AML-193 (cell line): ENCODE measurements at places on chromosomes 3 and 15.

DNA sequence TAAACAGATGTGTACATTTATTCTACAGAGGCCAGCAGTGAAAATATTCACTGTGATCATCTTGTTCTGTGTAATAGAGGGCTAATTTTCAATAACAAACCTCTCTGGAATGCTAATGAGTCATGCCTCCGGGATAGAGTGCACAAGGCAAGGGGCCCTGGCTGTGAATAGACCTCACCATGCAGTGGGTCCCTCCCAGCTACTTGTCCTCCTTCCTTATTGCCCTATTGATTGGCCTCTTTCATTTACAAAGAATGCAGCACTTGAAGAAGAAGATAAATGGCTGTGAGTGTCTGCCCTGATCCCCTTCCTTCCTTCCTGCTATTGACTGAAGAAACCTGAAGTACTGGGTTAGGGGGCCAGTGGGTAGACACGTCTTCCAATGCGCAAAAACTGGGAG is 436.3 kb downstream of the WDR72 start:
- DNase-seq = no peak

- DNase-seq = no peak
Observed at GRCh38 chr15:88303395-88303794, 46.9 kb upstream of the NTRK3 start.

- DNase-seq = no peak
Observed at GRCh38 chr3:105842943-105843342, 25.9 kb downstream of the CBLB start.

DNA sequence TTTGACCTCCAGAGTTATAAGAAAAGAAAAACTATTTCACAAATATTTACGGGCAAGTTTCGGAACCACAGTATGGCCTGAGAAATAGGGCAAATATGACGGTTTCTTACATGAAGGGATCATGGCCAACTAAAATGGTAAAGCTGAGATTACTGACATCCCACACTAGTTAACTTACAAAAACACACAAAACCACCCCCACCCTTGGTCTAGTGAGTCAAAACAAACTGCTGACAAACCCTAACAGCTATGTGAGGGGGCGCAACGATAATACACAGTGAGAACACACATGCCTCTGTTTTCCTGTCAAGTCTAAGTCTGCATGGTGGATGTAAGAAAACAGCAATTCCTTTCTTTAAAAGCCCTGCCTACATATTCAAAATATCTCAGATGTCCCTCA is 32.3 kb downstream of the CBLB start:
- DNase-seq = no peak

- DNase-seq = no peak
Observed at GRCh38 chr3:52132041-52132440, 22.2 kb downstream of the POC1A start.

- no peak for DNase-seq
Observed at GRCh38 chr3:127786353-127787070, 35.8 kb downstream of the MGLL start.

DNA sequence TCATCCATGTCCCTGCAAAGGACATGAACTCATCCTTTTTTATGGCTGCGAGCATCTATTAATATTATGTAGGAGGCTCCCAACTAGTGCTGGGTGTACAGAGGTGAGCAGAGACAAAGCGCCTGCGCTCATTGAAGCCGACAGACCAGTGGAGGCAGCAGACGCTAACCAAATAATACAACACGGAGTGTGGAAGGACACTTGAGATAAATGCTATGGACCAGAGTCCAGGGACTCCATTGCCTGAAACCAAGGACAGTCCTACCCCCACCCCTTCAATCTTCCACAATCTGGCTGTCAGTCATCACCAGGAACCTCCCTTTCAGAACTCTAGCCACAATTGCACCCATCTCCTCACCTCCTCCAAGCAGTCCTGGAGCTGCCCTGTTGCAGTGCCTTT is 41.5 kb downstream of the KLHL6 start:
- no peak for DNase-seq

GRCh38 chr15:37794947-37795346 is 139.5 kb upstream of the TMCO5A start:
- DNase-seq = no peak

- no peak for DNase-seq
Observed at GRCh38 chr15:66876421-66876730, 174.3 kb downstream of the SMAD6 start.

- DNase-seq = peak; percentile 60
Observed at GRCh38 chr3:51621091-51621892, 49.8 kb upstream of the TEX264 start.

- no peak for DNase-seq
Observed at GRCh38 chr15:40161693-40162391, 973 bp downstream of the BUB1B start.

GRCh38 chr15:69624155-69624520 is 171.5 kb downstream of the RPLP1 start:
- DNase-seq = no peak

- DNase-seq = peak; percentile 53
Observed at GRCh38 chr15:62068071-62068809, 1.5 kb downstream of the C2CD4A start.

DNA sequence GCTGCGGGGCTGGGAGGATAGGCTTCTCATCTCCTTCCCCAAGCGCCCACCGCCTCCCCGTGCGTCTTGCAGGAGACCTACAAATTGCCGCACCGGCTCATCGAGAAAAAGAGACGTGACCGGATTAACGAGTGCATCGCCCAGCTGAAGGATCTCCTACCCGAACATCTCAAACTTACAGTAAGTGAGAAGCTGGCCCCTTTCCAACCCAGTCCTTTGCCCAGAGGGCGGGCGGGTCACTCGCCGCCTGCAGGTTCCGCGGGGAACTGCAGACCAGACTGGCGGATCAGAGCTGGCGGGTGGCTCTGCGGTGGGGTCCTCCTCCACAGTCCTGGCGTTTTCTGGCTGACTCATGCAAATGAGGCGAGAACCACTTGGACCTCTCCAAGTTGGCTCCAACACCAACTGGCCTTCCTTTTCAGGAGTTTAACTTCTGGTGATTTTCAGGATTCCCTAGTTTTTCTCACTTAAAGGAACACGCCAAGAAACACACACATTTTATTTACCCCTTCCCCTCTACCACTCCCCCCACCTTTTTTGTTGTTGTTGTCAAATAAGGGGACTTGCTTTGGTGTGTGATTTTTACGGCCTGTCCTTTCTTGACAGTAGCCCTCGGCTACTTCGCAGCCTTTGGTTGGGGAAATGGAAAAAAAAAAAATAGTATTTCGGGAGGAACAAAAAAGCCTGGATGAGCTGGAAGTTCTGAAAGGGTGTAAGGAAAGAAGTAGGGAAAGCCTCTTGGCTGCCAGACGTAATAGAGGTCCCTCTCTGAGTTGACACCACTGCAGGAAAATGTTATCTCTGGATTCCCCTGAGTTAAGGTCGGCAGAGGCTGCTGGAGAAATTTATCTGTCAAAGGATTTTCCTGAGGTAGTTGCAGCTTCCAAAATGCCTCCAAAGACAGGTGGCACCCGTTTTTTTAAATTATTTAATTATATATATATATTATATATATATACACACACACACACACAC is 1.3 kb downstream of the BHLHE40 start:
- peak; percentile 96 for DNase-seq

DNA sequence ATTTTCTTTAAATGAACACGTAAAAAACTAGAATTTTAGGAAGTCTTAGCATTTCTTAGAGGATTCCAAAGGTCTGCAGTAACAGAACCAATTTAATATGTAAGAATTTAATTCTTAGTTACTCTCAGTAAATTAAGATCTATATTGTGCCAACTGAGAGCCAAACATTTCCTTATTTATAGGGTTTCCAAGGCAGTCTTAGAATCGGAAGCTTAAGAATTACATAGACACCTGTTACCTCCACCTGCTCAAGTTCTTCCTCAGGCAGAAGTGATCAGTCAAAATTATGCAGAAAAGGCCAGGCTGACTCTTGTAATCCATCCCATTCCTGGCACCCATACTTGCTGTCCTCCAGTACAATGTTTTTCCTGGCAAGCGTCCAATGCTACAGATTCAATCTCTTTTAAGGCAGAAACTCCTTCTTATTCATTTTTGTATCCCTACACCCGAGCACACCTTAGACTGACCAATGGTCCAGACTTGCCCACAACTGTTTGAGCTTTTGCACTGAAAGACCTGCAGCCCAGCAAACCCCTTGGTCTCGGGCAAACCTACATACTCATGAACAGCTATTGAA is 64.3 kb downstream of the NCEH1 start:
- DNase-seq = no peak

- DNase-seq = no peak
Observed at GRCh38 chr3:11929531-11929930, 74.7 kb upstream of the SYN2 start.

GRCh38 chr3:117146571-117146970 is 437.0 kb downstream of the TUSC7 start:
- DNase-seq = no peak

GRCh38 chr3:123602325-123602724 is 17.5 kb upstream of the HACD2 start:
- no peak for DNase-seq

- DNase-seq = no peak
Observed at GRCh38 chr3:144287001-144287400, 315.4 kb downstream of the DIPK2A start.

DNA sequence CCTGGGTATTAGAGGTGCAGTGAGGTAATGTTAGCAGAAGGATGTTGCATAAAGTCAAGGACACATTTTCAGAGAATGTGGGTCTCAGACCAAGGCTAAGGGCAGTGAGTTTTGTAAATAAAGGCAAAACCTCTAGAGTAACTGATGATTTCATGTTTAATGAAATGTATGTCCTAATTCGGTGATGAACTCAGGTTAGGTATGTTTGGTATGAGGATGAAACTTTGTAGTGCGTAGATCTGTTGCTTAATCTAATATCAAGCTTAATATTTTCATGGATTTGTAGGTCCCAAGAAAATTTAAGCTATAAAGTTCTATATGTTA is 3.6 kb downstream of the USP50 start:
- DNase-seq = no peak

DNA sequence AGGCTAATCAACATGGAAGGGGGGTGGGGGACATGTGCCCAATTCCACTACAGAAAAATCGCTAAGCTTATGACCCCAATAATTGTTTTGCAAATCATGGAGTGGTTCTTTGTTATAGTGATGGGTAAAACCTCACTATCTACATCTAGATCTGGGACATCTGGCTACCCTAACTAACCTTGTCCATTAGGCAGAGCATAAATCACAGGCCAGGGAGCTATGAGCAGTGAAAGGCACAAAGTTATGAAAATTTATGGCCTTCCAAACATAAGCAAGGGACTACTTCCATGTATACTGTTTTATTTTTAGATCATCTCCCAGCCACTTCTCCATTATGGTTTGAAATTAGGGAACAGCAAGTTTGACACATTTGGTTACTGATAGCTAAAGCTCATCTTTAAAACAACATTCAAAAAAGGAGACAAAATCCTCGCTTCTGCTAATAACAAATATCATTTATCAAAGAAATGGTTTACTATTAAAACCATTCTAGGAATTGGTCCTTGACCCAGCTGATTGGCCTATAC is 78.3 kb downstream of the RSL24D1 start:
- DNase-seq = no peak

GRCh38 chr15:59532770-59533379 is 78.7 kb upstream of the GCNT3 start:
- peak; percentile 62 for DNase-seq

GRCh38 chr15:95973566-95974256 is 356.8 kb upstream of the NR2F2 start:
- no peak for DNase-seq

- no peak for DNase-seq
Observed at GRCh38 chr15:83016906-83017305, 5.5 kb upstream of the C15orf40 start.

- DNase-seq = no peak
Observed at GRCh38 chr15:95292785-95293450, 1037.6 kb upstream of the NR2F2 start.

DNA sequence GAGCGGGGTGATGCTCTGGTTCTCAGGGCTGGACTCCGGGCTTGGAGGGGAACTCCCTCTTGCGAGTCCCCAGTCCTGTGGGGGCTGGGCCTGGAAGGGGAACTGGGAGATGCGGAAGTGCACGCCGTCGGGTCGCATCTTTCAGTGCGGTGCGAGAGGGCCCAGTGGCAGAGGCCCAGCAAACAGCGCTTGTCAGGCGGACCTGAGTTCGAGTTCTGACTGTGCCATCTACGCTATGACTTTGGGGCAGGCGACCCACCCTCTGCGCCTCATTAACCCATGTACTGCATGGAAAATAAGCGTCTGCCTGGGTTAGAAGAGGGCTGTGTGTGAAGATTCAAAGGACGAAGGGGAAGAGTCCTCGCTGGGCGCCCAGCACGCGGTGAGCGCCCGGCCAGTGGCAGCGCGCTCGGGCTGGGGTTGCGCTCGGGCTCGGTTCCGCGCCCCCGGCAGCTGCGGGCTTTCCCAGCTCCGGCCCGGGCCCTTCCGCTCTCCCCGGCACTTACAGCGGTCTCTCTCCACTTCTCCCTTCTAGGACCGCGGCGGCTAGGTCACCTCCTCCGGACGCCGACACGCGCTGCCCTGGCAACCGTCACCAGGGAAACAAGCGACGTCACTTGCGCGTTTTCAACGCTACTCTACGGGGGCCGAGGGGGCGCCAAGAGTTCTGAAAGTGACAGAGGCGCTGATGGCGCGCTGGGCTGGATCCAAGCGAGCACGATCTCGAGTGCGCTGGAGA is at the start of gene CCDC13:
Gene CCDC13 (minus strand): TSS at position 584 of the 739 bp plus-strand sequence. CDS start 14,908 bp downstream, outside the sequence.
- DNase-seq = peak; percentile 96

- no peak for DNase-seq
Observed at GRCh38 chr15:57922776-57923175, 142.7 kb downstream of the ALDH1A2 start.

GRCh38 chr3:46495901-46496456 is 1.8 kb upstream of the RTP3 start:
- DNase-seq = no peak

DNA sequence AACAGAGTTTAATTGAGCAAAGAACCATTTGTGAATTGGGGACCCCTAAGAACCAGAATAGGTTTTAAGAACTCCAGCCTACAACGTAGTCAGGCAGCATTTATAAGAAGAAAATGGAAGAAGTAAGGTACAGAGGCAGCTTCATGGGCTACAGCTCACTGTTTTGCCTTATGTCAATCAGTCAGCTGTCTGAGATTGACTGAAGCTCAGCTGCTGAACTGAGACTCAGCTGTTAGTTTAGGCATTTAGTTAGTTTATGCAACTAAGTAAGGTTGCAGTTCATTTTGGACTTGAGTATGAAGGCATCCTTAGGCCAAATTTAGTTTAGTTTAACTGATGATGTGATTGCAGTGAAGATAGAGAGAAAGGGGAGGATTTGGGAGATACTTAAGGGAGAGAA is 34.1 kb upstream of the RASA2 start:
- DNase-seq = no peak

- DNase-seq = no peak
Observed at GRCh38 chr3:188169830-188170455, 16.0 kb downstream of the LPP start.

DNA sequence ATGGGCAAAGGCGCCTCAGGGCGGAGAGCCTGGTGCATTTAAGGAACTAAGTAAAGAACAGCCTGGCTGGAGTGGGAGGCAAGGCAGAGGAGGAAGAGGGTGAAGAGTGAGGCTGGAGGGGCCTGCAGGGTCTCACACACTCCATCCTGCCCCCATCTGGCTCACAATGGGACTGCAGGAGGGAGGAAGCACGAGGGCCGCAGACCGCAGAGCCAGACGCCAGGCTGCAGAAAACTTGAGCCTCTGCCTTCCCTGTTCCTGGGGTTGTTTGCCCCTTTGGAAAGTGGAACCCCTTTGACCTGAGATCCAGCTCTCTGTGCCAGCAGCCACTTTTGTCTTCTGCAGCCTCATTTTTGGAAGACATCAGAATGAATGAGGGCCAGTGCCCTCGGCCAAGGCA is 138.0 kb downstream of the SRGAP3 start:
- DNase-seq = no peak
